ENCODE measurements at places on chromosomes 1 and 21.

GRCh38 chr1:120133228-120133927, 42.9 kb downstream of the SEC22B start:
- DNase-seq, result no peak

- peak; percentile 7 for DNase-seq
Observed at GRCh38 chr21:35840197-35840799, 220.0 kb downstream of the SETD4 start.

- no peak for DNase-seq
Observed at GRCh38 chr1:51237351-51238033, 1.4 kb downstream of the RNF11 start.

DNA sequence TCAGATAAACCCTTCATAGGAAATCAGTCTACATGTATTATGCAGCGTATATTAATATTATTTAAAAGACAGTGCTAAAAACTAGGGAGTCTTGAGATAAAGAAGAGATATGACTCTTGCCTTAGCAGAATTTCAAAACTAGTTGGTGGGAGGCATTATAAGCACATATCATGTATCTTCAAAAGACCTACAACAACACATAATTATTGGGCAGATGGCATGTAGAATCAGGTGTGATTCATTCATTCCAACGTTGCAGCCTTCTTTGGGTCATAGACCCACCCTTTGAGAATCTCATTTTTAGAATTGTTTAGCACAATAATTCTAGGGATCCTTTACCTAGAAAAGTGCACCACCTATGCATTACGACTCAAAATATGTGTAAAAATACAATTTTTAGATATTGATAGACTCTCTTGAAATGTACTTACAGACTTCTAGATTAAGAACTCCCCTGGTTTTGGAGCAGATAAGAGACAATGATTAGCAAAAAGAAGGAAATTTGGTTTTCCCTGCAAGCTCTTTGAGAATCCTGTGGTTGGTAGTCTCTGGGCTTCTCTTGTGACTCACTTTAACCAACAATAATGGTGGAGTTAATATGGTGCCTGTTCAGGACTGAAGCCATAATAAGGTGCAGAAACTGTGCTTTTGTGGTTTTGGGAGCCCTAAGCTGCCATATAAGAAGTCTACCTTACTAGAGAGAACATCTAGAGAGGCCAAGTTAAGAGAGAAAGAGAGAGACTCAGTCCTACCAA, 85.3 kb upstream of the RGS4 start:
- DNase-seq, result no peak

- no peak for DNase-seq
Observed at GRCh38 chr1:172895050-172895460, 155.7 kb downstream of the TNFSF18 start.

GRCh38 chr1:207646171-207646570, 1.2 kb downstream of the CR1L start:
- no peak for DNase-seq

GRCh38 chr1:53511933-53512806, 53.0 kb downstream of the DMRTB1 start:
- DNase-seq, result no peak

DNA sequence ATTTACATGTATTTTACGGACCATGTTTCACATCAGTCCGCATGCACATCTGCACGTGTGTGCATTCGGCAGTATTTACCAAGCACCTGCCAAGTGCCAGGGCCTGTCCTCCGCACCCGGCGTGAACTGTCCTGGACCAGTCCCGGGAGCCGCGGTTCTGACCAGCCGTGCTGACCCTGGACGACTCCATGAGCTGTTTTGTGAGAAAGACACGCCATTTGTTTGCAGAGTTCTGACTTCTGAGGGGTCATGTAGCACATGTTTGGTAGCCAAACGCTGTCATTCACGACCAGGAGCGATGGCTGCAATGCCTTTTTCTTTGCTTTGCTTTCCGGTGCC, 3.3 kb upstream of the OLIG2 start:
- no peak for DNase-seq

DNA sequence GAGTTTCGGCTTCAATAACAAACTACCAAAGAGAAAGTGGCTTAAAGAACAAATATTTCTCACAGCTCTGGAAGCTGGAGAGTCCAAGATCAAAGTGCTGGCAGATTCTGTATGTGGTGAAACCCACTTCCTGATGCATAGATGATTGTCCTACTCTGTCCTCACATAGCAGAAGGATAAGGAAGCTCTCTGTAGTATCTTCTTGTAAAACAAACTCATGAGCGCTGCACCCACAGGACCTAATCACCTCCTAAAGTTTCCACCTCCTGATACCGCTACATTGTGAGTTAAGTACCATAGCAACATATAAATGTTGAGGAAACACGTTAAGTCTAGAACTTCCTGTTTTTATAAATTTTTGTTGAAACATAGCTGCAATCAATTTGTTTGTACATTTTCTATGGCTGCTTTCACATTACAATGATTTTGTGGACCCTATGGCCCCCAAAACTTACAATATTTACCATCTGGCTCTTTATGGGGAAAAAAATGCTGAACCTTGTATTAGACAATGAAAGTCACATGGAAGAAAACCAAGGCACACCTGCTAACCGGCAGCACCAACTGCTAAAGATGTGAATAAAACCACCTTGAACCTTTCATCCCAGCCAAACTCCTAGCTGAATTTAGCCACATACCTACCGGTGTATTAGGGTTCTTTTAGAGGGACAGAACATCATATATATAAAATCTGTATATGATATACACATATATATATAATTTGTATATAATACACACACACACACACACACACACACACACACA, 1423.4 kb downstream of the NCAM2 start:
- no peak for DNase-seq

DNA sequence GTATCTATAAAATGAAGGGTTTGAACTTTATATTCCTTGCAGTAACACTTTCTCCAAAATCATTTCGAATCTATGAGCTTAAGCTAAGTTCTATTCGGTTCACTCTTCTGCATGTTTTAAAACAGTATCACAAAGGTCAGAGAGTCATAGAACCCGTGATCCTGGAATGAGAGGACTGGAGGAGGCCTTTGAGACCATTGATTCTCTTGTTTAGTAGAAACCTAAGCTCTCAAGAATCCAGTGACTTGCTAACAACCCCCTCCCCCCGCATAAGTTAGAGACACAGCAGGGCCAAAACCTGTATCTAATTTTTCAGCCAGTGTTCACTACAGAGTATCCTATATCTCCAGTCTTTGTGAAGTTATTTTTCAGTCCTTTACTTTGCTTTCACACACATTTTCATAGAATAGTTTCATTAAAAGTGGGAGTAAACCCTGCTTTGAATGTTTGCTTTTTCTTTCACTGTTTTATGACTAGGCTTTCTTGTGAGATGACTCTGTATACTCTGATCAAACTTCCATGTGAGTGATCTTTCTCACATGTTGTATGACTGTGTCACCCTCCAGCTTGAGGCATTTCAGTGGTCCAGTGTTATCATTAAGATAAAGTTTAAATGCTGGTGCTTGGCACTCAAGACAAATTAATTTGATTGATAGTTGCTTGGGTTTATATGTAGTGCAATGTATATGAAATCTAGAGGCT, 275.4 kb upstream of the SGIP1 start:
- no peak for DNase-seq
